Activated naive CD8-positive, alpha-beta T cell treated with anti-CD3 and anti-CD28 coated beads for 36 hours (primary cell): ENCODE measurements at places on chromosomes 7 and 10. TPM values are rescaled to one million over a fixed set of nuclear protein-coding genes. Genes with fewer than 3 reads are reported as not detected.

Gene GJD4
- total RNA-seq: not detected

Gene KIF11
- 55.6 TPM for total RNA-seq

Gene ALDH18A1
- 128 TPM for total RNA-seq

Gene CYP3A7
- total RNA-seq: not detected

Gene JCAD
- 0.14 TPM for total RNA-seq

Gene PON3
- total RNA-seq: 0.32 TPM

Gene SKAP2
- total RNA-seq: 10.2 TPM

Gene CDK5
- total RNA-seq: 16.0 TPM

Gene NDUFB8
- 311 TPM for total RNA-seq

Gene LRRC18
- not detected for total RNA-seq

Gene ABCA13
- 0.04 TPM for total RNA-seq

Gene AMPH
- total RNA-seq: not detected

Gene ZNF239
- 1.5 TPM for total RNA-seq

Gene FAM180A
- total RNA-seq: not detected

Gene PODXL
- total RNA-seq: 0.88 TPM

Gene IDI2
- total RNA-seq: not detected

Gene FXYD4
- not detected for total RNA-seq

Gene SPDYE18
- not detected for total RNA-seq

Gene MYL10
- total RNA-seq: not detected

Gene ANKRD61
- 0.16 TPM for total RNA-seq

Gene SLC26A5
- total RNA-seq: not detected

Gene AMZ1
- total RNA-seq: not detected

Gene LRCH4
- total RNA-seq: 65.6 TPM

Gene SEMA3C
- total RNA-seq: not detected

Gene MTURN
- 2.3 TPM for total RNA-seq

Gene NME8
- not detected for total RNA-seq

Gene GIMAP4
- total RNA-seq: 72.0 TPM

Gene PDE6C
- total RNA-seq: not detected

Gene ITPRID1
- not detected for total RNA-seq

Gene ATP5MK
- total RNA-seq: 451 TPM

Gene HOXA1
- 0.35 TPM for total RNA-seq

Gene AKR1C4
- not detected for total RNA-seq

Gene ERVW-1
- total RNA-seq: not detected

Gene KLF6
- total RNA-seq: 125 TPM

Gene HTRA1
- total RNA-seq: not detected

Gene PAX4
- not detected for total RNA-seq

Gene CALML5
- total RNA-seq: not detected

Gene AS3MT
- 1.2 TPM for total RNA-seq

Gene STEAP1B
- total RNA-seq: not detected

Gene HSPA12A
- total RNA-seq: 0.08 TPM

Gene UBE2H
- 15.7 TPM for total RNA-seq

Gene PBLD
- 1.5 TPM for total RNA-seq

Gene SUN3
- total RNA-seq: 0.54 TPM

Gene CAV1
- total RNA-seq: 1.4 TPM

Gene AKR1C8
- total RNA-seq: not detected

Gene COBL
- not detected for total RNA-seq

Gene PLCE1
- total RNA-seq: not detected

Gene ITGB8
- not detected for total RNA-seq

Gene TNRC18
- total RNA-seq: 47.6 TPM

Gene CYP17A1
- total RNA-seq: not detected
